ENCODE measurements at places on chromosomes 13 and 19. TPM values are rescaled to one million over a fixed set of nuclear protein-coding genes. Genes with fewer than 3 reads are reported as not detected.

GRCh38 chr19:28332351-28332750 lies 880.6 kb downstream of the UQCRFS1 start:
- H3K36me3 ChIP-seq, result no peaks in the 10 kb centered on the region
- no peak overlapping the region for H3K4me3 ChIP-seq
- DNase-seq, result no peak
- no peaks in the 10 kb centered on the region for H3K4me1 ChIP-seq
- H3K27me3 ChIP-seq, result peaks cover 3% of the 10 kb centered on the region

DNA sequence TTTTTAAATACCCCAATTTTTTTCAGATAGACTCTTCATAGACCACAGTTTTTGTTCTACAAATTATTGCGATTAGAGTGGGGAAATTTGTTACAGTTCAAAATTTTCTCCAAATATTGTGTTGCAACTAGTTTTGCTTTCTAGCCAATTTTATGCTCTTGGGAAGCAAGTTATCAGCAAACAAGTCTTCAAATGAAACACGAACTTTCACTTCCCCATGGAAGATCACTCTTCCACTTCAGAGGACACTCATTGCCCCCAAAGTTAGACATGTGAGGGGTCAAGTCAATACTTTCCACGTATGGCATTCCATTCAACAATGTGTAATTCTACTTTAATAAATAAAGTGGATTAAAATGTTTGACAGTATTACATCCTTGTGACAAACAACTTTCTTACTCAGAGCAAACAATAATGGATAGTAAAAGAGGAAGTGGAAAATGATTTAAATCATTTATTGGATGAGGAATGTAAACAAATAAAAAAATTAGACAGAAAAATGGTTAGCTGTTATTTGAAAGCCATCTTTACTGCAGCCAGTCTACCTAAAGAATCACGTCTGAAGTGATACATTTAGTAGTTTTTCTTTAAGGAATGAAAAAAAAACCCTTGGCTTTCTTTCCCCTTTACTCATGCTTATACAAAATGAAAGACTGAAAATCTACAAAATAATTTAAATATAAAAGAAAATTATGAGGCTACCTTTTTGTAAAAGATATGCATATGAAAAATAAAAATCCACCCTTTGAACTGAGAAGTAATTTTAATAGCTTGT lies 41.2 kb upstream of the TNFSF11 start:
- peaks cover 7% of the 10 kb centered on the region for H3K4me1 ChIP-seq
- H3K27ac ChIP-seq, result no peak overlapping the region
- H3K36me3 ChIP-seq, result no peaks in the 10 kb centered on the region
- H3K27me3 ChIP-seq, result peaks cover 3% of the 10 kb centered on the region

GRCh38 chr19:28023064-28023463 lies 1189.9 kb downstream of the UQCRFS1 start:
- no peaks in the 10 kb centered on the region for H3K4me1 ChIP-seq
- no peak overlapping the region for H3K4me3 ChIP-seq
- H3K36me3 ChIP-seq, result peaks cover 4% of the 10 kb centered on the region

DNA sequence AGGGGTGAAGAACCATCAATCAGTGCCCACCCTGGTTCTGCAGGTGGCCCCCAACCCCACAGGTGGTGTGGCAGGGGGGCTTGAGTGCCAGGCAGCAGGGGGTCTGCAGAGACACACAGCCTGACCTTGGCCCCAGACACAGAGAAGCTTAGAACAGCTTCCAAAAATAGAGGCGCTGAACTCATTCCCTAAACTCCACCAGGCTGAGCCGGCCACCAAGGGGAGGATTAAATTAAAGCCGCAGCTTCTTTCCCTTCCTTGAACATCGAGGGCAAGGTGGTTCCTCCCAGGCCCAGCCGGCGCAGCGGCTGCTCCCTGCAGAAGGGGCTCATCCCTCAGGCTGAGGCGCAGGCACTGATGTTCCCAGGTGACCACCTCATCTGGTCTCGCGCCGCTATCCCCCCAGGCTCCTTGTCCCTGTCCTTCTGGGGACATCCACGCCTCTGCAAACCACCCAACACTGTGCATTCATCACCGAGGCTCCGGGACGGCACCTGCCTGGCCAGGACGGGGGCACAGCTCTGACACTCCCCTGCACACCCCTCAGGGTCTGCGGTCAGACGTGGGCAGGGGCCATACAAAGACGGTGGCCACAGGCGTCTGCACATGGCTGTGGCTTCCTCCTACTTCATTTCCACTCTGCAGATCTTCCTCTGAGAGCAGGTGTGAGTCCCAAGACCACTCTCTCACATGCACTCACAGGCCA lies 30.9 kb downstream of the LAMP1 start:
- no peak overlapping the region for H3K4me3 ChIP-seq
- DNase-seq, result no peak
- H3K27ac ChIP-seq, result no peak overlapping the region
- peaks cover 5% of the 10 kb centered on the region for H3K27me3 ChIP-seq

DNA sequence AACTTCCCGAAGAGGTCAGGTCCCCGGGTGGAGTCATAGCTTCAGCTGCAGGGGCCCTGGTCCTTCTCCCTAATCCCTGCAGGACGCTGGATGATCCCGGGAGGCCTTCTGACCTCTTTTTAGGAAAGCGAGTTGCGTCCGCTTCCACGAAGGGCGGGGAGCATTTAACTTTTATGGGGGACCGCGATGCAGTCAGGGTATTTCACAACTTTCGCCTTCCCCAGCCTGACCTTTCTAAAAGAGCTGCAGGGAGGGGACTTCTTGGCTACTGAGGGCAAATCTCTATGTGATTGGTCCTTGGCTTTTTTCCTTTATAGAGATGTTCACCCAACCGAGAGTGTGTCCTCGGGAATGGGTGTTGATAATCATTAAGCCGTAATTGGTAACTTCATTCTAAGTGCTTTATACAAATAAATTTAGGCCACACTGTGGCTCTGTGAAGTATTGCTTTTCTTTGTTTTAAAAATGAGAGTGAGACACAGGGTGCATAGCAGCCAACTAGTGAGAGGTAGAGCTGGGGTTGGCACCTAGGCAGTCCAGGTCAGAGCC lies 778 bp downstream of the ZNF230 start:
- H3K36me3 ChIP-seq, result peaks cover 31% of the 10 kb centered on the region
- peaks cover 3% of the 10 kb centered on the region for H3K27me3 ChIP-seq
- H3K4me3 ChIP-seq, result peak overlapping the region; percentile 99
- H3K27ac ChIP-seq, result peak overlapping the region; percentile 24

CNMD gene
- total RNA-seq, result 1.8 TPM

R3HDM4 gene
- 40.6 TPM for total RNA-seq

Data from endothelial cell (in vitro differentiated cells).